ENCODE measurements at places on chromosomes 12 and 14.

DNA sequence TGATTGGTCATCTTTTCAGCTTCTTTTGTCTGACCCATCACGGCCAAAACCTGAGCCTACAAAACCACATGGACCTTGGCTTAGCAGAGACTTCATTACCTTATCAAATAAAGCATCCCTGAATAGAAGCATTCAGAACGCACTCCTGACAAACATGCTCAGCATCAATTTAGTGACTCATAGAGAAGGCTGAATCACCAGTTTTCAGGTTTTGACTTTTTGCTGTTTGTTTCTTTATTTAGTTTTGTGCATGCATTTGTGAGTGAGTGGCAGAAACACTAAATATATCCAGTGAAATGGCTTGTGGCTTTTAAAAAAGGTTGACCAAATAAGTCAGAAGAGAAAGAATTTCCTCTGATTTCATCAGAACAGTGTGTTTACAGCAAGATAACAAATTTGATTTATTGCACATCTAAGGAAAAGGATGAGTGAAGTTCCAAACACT lies 19.0 kb upstream of the OVCH1 start:
- DNase-seq = no peak

- DNase-seq = no peak
Measured at GRCh38 chr14:29710015-29710414, 217.6 kb downstream of the PRKD1 start.

DNA sequence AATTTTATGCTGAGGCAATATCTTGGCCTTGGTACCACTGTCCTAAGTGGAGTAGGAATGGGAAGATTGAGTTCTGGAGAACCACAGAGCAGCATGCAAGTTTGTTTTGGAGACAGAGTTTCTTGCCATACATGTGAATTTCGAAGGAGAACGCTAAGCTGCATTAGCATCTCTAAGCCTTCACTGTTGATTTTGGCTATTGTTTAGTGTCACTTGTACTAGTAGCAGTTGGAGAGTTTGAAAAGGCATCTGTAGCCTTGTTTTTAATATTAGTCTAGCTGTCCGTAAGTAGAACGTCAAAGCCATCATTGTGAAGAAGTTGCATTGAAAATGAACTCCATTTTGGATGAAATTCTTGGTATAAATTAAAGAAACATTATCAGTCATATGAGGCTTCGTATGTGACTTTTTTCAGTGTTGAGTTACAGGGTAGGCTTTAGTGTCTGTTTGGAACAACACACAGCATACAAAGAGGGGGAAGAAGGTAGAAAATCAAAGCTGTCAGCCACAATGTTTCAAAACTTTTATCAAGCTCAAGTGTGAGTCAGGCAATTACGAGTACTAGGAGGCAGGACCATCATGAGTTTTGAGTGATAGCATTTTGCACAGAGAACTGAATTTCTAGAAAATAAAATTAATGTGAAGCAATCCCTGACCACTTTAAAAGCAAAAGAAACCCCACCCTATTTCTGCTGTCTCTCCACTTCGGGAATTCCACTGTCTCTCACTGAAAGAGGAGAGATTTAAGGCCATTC lies 70.2 kb upstream of the NAV3 start:
- DNase-seq = no peak

- no peak for DNase-seq
Measured at GRCh38 chr14:48703728-48704467, 882.3 kb downstream of the RPS29 start.

- no peak for DNase-seq
Measured at GRCh38 chr12:45349916-45350315, 134.0 kb downstream of the ANO6 start.
